ENCODE measurements at places on chromosomes 5 and 9.

DNA sequence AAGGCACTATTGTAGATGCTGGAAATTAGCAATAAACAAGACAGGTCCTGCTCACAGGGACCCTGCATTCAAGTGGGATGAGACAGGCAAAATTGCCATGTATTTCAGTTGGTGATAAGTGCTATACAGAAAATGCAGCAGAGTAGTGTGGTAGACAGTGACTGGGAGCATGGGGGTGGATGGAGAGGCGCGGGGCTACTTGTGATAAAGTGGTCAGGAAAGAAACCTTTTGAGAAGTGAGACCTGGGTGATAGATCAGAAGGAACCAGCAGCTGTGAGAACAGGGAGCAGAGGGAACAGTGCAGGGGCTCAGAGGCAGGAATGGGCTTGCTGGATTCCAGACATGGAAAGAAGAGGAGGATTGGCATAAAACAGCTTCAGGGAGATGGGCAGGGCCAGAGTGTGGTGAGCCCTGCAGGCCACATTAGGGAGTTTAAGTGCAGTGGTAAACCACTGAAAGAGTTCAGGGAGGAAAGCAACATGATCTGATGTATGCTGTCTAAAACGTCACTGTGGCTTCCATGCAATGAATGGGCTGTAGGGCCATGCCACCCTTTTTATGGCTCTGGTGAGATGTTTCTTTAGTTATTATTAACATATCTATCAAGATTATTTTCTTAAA lies 7.3 kb downstream of the CRHBP start:
- no peak for DNase-seq

DNA sequence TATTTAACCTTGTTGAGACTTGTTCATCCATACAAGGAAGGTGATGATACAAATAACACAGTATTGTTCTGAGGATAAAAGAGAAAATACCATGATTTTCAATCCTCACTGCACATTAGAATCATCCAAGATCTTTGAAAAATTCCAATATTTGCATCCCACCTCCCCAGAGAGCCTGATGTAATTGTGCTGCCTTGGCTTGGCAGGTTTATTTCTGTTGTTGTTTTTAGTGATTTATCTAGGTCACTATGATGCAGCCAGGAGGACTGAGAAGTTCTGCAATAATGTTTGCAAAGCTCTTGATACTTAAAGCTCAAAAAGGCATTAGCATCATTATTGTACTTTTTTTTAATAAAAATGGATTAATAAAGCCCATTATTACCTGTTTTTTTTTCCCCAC lies 67.0 kb upstream of the NMUR2 start:
- DNase-seq = no peak

DNA sequence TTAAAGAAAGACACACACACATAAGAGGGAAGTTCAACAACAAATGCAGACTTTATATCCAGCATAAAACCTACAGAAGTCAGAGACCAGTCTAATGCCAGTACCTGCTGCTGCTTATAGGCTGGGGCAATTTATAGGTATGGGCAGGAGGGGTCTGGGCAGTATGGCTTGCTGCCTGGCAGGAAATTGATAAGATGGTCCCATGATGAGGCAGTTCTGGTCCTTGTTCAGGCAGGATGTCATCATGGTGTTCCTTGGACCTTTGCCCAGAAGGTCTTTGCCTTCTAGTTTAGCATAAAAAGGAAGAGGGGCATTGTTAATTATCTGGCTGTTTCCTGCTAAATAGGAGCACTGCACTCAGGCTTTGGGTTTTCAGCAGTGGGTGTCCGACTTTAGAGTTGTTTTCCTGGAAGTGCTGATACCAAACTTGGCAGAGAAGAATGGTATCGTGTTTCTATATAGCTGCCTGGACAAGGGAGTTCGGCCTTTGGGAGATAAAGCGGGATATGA lies 10.4 kb upstream of the PDCD1LG2 start:
- no peak for DNase-seq

GRCh38 chr5:154410786-154411185 lies 35.0 kb upstream of the SAP30L start:
- DNase-seq = no peak

DNA sequence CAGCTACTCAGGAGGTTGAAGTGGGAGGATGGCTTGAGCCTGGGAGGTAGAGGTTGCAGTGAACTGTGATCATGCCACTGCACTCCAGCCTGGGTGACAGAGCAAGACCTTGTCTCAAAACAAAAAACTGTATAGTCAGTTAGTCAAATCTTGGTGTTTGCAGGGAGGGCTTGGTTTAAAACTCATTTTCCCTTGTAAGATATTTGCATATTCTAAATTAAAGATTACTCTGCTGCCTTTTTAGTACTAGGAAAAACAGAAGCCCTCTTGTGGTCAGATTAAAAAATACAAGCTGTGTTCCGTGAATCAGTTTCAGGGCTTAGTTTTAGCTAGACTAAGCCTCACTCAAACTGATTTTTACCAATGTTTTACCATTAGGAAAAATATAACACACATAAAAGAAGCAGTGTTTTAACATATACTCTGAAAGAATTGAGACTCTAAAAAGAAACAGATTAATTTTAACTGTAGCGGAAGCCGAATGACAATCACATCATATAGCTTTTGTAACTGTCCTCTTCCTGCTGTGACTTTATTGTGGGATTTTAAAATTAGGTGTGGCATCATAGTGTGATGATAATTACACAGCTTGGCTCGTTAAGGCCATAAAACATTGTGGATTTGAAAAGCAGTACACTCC lies 84.9 kb upstream of the BASP1 start:
- DNase-seq = no peak

- no peak for DNase-seq
Measured at GRCh38 chr9:94900222-94901018, 173.9 kb downstream of the AOPEP start.

- no peak for DNase-seq
Measured at GRCh38 chr5:172760959-172761358, 10.0 kb downstream of the DUSP1 start.

DNA sequence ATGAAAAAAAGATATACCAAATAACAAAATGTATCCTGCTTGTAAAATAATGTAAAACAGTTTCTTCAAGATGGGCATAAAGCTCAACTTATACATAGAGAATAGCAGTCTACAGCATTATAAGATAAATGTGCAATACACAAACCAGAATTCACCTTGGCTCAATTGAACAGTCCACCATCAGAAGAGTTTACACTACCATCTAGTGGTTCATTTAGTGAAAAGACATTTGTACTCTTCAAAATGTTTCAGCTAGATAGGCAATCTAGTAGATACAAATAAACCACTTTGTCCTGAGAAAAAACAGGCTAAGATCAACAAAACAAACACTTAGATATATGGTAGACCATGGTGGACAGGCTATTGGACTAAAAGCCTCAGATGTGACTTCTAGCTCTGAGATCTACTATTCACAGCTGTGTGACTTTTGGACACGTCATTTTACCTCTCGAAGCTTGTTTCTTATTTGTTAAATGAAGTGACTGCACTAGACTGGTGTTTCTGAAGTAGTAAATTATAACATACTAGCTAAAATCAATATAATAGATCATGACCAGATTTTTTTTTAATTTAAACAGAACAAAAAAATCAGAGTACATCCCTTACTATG lies 22.1 kb upstream of the TPD52L3 start:
- no peak for DNase-seq

DNA sequence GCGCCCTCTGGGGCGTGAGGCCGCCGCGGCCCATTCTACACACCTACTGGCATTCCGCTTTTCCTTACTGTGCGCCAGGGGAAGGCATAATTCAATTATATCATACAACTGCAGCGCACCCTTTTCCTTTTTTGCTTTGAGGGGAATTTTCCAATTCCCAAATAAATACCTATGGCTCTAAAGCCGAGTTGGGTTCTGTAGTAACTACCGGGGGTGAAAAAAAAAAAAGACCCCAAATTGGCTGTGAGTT lies 34.1 kb upstream of the NFIB start:
- no peak for DNase-seq

GRCh38 chr5:2022436-2022835 lies 139.7 kb upstream of the IRX4 start:
- DNase-seq = no peak

DNA sequence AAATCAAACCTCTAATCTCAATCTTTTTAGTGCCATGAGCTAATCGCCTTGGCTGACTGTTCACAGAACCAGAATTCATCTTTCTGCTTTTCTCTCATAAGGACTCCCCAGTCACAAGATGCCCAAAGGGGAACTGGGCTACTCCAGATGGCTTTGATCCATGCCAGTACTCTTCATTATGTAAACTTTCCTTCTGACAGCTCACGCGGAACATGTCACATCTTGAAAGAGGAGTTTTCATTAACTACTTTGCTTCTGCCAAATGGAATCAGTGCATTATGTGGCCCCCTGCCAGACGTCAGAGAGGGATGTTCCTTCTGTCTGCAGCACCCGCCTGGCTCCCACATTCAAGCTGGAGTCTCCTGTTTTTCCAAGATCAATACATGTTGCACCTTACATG lies 142.1 kb upstream of the NMUR2 start:
- DNase-seq = no peak

GRCh38 chr5:55308254-55308836 lies 556 bp downstream of the MTREX start:
- no peak for DNase-seq

- no peak for DNase-seq
Measured at GRCh38 chr9:127589955-127590370, 22.1 kb upstream of the STXBP1 start.

DNA sequence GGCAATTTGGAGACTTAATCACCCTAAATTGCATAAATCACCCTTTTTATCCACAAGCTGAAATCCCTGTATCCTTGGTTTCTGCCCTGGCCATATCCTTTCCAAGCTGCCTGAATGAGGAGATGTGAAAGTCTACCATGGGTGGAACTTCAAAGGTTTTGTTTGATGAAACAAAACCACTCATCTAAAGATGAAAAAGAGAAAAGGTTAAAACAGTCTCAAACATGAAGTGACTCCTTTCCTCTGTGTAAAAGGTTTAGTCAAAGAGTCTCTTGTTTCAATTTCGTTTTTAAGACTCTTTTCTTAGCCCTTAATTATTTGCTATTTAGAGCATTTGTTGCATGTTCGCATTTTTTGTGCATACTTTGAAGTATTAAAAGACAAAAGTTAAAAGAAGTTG lies 11.2 kb downstream of the SLC45A2 start:
- no peak for DNase-seq

- DNase-seq = no peak
Measured at GRCh38 chr5:168563959-168564358, 15.2 kb downstream of the PANK3 start.

GRCh38 chr9:122191584-122191983 lies 31.9 kb downstream of the MORN5 start:
- no peak for DNase-seq

- DNase-seq = no peak
Measured at GRCh38 chr9:12554636-12555035, 138.5 kb upstream of the TYRP1 start.

DNA sequence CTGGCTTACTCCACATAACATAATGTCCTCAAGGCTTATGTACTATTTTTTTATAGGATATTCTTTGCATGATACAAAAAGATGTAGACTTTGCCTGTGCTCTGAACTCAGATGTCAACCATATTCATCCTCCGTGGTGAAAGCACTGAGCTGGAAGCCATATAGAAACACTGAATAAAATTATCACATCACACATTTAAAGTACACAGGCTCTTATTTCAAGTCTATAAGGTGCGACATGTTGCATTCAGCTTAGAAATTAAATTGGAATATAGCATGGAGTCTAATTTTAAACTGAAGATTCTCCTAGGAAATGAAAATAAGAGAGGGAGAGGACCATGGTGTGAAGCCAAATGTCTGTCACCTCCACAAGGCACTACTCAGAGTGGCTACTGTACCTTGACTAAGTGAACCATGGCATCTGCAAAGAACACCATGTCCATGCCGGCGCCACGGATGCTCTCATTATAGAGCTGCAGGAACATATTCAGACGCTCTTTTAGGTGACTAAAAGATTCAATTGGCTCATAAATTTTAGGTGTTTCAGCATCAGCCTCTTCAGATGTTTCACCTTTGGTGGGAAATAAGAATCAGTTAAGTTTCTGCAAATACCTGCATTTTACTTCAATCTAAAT lies 158.6 kb downstream of the DNAH5 start:
- DNase-seq = no peak

DNA sequence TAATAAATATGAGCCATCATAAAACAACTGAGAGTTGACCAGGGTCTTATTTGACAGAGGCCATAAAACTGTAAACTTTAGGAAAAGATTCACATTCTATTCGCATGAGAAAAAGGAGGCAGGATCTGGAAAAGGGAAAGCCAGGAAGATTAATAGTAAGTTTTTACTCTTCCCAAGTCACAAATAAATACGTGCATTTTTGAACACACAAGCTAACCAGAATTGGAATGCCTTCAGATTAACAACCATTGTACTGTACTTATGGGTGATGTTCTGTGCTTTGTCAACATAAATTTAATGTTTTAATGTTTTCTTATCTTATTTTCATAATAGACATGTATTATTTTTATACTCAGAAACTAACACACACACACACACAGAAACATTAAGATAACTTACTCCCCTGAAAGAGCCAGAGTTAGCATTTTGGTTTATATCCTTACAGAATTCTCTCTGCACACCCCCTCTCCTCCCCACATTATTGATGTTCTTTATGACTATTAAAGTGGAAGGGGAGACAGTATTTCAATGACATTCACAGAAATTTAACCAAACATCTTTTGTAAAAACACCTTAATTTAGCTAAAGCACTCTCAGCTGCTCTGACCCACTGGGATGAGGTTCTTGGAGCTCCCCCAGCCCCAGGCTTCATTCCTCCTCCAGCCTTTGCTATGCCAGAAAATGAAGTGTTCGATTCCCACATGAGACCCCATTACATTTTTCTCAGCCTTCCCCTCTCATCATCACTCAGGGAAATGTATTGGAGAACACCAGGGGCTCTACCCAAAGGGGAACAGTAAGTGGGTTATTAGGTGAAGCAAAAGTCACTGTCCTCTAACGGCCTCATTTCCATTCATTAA lies 155.5 kb downstream of the ESM1 start:
- DNase-seq = no peak

DNA sequence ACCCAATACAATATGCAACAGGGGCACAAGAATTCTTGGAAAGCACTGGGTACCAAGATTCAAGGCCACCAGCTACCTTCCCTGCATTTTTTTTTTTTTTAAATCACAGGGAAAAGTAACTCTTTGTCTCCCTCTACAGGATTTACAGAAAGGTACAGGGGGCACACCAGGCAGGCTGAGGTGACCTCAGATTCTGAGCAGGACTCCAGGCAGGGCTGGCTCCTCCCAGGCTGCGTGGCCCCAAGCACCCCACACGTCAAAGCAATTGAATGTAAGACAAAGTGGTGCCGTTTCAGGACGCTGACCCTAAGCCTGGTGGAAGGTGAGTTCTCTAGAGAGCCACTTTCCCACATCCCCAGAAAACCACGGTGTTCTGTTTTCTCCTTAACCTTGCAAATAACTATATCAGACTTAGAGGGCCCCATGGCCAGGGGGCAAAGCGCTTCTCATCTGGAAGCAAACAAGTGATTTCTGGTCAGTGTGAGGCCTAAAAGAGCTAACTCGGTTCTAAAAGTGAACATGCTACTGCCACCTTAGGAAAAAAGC lies 222.6 kb downstream of the ROR2 start:
- DNase-seq = peak; percentile 9

DNA sequence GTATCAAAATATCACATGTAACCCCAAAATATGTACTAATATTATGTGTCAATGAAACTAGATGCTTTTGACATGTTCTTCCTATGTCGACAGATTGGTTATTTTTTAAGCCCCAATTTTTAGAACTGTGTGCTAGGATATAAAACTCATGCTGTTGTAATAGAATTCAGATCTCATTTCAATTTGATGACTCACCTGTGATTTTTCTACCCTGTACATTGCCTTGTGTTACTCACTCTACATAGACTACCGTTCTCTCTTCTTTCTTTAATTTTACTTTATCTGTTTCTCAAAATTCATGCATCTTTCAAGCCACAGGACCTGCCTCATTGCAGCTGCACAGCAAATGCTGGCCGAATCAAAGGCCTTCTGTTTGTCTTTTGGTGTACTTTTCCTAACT lies 284.5 kb downstream of the MAT2B start:
- no peak for DNase-seq
